Astrocyte (in vitro differentiated cells and primary cell): ENCODE measurements at places on chromosomes 7 and 10.

DNA sequence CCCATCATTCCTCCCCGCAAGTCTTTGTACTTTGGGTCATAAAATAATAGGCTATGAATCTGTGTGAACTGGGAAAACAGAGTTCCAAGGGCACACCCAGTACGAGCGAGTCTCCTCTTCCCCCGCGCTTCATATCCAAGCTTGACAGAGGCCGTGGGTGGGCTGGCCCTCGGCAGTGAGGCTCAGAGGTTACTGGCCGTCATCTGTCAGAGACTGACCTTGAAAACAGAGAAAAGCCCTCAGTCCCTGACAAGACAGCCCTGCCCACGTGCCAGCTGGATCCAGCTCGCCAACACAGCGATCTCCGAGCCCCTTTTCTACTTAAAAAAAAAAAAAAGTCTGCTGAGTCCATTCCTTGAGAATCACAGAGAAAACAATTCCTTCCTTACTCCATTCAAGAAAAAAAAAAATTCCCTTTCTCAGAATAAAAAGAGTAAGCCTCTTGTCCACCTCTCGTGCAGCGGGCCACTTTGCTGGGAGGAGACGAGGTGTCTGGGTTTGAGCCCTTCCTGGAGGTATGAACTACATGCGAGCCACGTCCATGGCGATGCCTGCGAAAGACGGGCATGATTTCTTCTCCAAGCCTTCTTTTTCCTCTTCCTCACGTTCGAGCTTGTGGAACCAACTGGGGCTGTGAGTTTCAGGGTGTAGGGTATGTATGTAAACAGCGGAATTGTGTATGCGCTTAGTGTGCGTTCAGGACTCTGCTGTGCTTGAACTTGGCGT, 744 bp upstream of the BICC1 start:
- DNase-seq = no peak

DNA sequence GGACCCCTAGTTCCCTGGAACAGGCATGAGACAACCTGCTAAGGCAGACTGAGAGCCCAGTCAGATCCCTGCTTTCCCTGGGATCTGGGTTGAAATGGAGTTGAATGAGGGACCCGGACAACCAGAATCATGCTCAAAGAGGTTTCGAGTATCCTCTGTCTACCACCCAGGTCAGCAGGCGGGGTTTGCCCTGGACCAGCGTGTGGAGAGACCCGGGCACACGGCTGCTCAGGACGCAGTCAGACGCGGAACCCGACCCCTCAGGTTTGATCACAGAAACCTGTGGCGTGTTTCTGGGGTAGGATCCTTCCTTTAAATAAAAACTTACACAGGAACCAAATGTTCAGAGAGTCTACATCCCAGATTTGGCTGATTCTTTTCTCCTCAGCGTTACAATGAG, 330.6 kb downstream of the PTPRN2 start:
- no peak for DNase-seq

- DNase-seq = no peak
Measured at GRCh38 chr10:1138529-1138928, 82.3 kb downstream of the WDR37 start.

DNA sequence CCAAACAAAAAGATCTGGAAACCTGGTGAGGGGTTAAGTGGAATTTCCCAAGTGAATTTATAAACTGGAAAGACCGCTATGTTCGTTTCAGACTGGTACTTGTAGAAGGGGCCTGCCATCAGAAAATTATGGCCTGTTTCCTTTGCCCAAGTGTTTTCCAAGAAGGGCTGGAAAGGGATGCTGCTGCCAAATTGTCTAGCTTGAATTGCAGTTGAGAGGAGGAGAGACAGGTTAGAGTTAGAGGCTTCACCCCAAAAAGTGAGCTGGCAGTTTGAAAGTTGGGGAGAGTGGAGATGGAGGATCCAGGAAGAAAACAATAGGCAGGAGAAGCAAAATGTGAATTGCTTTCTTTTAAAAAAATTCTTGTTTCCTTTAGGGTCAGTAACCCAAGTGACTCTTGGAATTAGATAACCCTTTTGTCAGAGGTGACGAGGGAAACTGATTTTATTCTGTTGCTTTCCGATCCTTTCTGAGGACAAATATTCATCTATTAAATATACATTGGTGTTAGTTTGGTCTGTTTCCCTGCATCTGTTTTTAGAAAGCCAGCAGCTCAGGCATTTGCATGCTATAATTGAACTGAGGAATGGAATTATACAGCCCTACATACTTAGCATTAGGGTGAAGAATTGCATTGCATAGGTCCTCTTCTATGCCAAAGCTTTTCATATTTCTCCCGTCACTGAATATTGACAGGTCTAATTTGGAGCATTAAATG, 82.5 kb upstream of the PRR15 start:
- DNase-seq = no peak

- no peak for DNase-seq
Measured at GRCh38 chr7:148079206-148080080, 511.1 kb upstream of the C7orf33 start.

DNA sequence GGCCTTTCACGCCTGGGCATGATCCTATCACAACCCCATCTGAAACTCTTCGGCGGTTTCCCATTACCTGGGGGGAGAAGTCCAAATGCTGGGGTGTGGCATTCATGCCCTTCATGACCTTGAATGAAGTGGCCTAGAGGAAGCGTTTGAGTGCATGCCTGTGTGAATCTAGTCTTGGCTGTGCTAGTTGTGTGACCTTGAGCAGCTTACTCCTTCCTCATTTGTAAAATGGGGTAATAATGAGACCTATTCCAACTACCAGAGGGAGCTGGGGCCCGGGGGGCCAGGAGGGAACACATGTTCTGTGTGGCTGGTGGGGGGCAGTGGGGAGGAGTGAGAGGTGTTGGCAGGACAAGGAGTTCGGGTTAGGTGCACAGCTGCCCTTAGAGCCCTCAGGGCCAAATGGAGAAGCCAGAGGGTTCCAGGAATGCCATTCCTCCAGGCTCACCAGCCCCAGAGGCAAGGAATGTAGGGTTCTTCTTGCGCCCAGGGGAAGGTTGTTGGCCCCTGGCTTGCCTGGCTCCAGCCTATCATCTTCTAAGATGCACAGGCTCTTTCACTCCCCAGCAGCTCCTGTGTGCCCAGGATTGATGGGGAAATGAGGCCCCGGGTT, 21.3 kb upstream of the TBRG4 start:
- DNase-seq = no peak
